ENCODE measurements at places on chromosomes 11 and 22.

DNA sequence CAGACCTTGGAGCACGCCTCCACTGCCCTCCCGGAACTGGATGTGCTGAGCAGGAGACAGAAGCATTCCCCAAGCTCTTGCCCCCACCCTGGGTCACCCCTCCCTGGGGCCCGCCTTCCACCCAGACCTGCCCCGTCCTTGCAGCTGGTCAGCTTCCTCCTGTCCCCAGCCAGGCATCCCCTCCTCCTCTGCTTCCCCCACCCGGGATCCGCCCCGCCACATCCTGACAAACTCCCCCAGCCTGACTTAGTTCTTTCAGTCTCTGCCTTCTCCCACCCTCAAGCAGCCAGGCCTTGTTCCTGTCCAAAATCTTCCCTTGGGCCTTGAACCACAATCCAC, 1.1 kb upstream of the PLXNB2 start:
- DNase-seq = no peak

DNA sequence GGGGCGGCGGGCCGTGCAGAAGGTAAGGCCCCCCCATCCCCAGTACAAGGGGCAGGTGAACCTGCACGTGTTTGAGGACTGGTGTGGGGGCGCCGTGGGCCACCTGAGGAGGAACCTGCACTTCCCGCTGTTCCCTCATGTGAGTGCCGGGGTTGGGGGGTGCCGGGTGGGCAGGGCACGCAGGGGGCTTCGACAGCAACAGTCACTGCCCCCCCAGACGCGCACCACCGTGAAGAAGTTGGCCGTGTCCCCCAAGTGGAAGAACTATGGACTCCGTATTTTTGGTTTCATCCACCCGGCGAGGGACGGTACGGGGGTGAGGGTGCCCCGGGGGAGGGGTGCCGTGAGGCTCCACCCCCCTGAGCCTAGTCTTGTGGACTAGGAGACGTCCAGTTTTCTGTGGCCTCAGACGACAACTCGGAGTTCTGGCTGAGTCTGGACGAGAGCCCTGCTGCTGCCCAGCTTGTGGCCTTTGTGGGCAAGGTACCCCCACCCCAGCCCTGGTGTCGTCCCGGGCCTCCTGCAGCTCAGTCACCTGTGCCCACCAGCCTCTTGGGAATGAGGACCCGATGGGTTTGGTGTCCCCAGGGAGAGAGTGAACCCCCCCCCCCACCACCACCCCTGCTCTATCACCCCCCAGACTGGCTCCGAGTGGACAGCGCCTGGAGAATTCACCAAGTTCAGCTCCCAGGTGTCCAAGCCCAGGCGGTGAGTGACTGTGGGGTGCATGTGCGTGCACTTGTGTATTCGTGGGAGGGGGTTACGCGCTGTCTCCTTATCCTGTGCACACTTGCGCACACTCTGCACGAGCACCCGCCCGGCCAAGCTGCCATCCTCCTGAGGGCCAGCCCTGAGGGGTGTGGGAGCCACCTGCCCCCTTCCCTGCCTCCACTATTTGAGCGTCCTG, 3.8 kb downstream of the B4GALNT4 start:
- DNase-seq = no peak

DNA sequence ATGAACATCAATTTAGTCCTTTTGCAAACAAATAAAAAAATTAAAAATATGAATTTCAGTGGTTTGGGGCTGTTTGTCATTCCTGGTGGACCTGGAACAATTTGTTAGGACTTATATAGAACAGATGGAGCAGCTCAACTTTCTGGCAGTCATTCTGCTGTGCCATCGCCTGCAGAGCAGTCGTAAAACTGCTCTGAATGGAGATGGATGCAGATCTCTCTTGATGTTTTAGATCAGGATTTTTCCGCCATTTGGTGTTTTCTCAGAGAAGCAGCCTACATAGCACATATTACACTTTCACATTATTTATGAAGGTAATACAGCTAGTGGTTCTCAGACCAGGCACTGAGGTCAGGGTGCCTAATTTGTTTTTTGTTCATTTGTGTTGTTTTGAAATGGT, 31.8 kb upstream of the HSPA8 start:
- no peak for DNase-seq

GRCh38 chr11:33545931-33546330, 154.7 kb downstream of the C11orf91 start:
- DNase-seq = no peak

DNA sequence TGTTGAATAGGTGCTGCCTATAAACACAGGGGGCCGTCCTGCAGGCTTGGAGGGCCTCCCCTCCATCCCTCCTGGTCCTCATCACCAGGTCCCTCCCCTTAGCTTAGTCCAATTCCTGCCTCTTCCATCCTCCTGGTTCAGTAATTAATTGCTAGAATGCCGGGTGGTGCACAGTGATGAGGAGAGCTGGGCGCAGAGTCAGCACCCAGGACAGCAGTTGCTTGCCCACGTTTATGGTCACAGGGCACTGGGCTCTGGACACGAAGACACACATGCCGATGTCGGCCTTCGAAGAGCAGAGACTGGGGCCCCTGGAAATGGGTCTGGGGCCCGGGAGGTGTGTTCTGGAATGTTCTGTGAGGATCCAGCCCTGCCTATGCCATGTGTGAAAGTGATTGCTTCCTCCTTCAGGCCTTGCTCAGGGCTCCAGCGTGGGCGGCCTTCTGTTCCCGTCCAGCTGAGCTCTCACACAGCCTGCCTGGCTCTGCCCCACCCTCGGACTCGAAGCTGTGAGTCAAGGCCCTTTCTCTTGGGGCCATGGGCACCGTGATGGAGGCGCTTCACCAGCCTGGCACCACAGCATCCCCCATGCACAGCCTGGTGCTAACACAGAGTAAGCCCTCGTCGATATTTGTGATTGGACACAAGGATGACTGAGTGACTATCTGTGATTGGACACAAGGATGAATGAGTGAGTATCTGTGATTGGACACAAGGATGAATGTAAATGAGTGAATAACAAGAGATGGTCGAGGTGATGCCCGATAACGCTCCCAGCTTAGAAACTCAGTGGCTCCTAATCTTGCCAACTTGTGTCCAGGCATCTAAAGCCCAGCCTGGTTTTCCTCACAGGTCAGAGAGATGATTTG, 884.7 kb downstream of the BRD1 start:
- peak; percentile 54 for DNase-seq

DNA sequence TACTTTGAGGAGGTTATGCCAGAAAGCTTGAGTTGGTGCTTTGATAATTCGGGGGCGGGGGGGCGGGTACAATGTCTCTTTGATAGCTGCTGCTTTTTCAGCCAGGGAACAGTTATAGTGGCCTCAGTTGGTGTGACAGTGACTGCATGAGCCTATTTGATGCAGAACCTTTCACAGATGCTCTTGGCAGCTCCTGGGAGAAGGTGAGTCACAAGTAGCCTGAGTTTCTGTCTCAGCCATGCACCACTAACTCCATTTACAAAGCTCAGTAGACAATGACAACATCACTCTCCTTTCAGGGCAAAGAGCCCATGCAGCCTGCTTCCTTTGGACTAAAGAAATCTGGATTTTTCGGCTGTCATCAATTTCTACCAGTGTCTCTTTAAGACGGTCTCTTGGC, 42.1 kb upstream of the SEZ6L start:
- DNase-seq = no peak

All from aorta (tissue), 5 donors.